Kidney (tissue), 22 donors: ENCODE measurements at places on chromosomes 13 and 19. TPM values are rescaled to one million over a fixed set of nuclear protein-coding genes. Genes with fewer than 3 reads are reported as not detected.

Gene DIRAS1
- 2.3 TPM for total RNA-seq

DNA sequence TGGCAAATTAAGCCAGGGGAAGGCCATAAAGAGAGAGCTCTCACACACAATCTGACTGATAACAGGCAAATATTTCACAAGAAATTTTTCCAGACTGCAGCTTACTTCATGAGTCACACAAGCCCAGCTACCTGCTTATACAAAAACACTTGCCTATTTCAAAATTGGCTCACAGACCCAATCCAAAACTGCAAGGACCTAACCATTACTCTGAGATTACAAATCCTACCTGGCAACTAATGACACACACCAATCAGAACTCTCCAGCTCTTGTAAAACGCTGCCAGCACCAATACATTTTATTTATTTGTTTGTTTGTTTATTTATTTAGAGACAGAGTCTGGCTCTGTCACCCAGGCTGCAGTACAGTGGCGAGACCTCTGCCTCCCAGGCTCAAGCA is 18.1 kb upstream of the ZFP82 start:
- DNase-seq, result no peak
- no peak overlapping the region for H3K27ac ChIP-seq
- H3K4me3 ChIP-seq, result no peak overlapping the region
- no peaks in the 10 kb centered on the region for H3K27me3 ChIP-seq

- no peak overlapping the region for H3K4me3 ChIP-seq
- H3K27ac ChIP-seq, result no peak overlapping the region
- no peak for DNase-seq
Measured at GRCh38 chr13:96229356-96229755, 139.4 kb downstream of the HS6ST3 start.

- H3K4me1 ChIP-seq, result no peaks in the 10 kb centered on the region
- H3K27ac ChIP-seq, result no peak overlapping the region
- DNase-seq, result no peak
- no peaks in the 10 kb centered on the region for H3K36me3 ChIP-seq
- H3K4me3 ChIP-seq, result no peak overlapping the region
Measured at GRCh38 chr13:95083758-95084157, 217.5 kb downstream of the ABCC4 start.
